GM20000 (cell line): ENCODE measurements at places on chromosomes 4 and X.

- DNase-seq: no peak
These were observed 113.4 kb downstream of the PJA1 start for GRCh38 chrX:69051901-69052300.

- peak; percentile 7 for DNase-seq
These were observed 56.5 kb downstream of the ARAP2 start for GRCh38 chr4:36187723-36188333.

DNA sequence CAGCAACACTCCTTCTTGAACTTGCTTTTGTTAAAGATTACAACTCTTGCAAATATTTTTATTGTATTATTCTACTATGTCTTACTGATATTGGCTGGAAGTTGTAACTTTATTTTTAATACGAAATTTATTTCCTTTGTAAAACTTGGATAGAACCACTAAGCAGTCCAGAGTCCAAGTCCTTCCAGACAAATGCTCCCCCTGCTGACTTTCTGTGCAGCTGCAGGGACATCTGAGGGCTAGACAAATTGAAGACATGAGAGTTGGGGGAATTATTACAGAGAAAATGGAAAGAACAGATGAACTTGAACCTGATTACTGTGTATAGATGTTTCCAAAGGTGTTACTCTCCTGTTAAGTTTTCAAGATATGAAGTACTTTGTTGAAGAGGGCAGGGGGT, 238.8 kb downstream of the GRIA3 start:
- no peak for DNase-seq

DNA sequence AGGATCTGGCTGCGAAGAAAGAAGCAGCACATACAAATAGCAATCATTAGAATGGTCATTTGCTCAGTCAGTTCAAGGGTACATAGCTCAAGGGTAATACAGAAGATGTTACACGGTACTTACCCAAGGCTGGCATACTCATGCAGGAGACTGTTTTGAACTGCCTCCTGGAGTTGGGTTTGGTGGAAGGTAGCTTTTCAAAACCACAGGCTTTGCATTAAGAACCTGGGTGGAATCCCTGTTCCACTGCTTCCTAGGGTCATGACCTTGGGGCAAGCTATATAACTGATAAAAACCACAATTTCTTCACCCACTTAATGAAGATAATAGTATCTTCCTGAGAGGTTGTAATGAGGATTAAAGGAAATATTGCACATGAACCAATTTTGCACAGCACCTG, 36.5 kb downstream of the TBC1D9 start:
- DNase-seq: no peak

DNA sequence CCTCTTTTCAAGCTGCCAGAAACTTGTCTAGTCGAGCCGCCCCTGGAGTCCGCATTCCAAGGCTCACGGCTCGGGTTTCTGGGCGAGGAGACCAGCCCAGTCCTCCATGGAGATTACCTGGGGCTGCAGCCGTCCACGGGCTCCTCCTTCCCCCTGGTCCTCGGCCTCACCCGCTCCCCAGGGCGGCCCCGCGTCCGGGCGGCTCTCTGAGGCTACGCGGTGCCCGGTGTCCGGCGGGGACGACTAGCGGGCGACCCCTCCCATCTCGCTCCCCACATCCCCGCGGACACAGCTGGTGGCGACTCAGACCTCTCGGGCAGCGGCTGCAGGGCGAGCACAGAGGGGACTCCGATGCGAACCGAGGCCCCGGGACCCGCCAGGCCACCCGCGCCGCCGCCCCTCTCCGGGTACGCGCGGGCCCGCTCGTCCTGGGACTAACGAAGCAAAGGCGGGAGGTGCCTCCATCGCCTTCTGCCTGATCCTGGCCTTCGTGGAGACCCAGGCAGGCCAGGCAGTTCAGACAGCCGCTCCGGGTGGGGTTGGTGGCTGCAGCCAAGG, 159.4 kb downstream of the TRAM1L1 start:
- DNase-seq: no peak

DNA sequence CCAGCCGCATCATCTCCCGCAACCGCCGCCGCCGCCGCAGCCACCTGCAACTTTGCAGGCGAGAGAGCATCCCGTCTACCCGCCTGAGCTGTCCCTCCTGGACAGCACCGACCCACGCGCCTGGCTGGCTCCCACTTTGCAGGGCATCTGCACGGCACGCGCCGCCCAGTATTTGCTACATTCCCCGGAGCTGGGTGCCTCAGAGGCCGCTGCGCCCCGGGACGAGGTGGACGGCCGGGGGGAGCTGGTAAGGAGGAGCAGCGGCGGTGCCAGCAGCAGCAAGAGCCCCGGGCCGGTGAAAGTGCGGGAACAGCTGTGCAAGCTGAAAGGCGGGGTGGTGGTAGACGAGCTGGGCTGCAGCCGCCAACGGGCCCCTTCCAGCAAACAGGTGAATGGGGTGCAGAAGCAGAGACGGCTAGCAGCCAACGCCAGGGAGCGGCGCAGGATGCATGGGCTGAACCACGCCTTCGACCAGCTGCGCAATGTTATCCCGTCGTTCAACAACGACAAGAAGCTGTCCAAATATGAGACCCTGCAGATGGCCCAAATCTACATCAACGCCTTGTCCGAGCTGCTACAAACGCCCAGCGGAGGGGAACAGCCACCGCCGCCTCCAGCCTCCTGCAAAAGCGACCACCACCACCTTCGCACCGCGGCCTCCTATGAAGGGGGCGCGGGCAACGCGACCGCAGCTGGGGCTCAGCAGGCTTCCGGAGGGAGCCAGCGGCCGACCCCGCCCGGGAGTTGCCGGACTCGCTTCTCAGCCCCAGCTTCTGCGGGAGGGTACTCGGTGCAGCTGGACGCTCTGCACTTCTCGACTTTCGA, 654 bp downstream of the ATOH1 start:
- peak; percentile 37 for DNase-seq

GRCh38 chr4:17316566-17316965, 195.3 kb downstream of the QDPR start:
- no peak for DNase-seq

GRCh38 chrX:120768681-120769080, 107.0 kb downstream of the CT47B1 start:
- no peak for DNase-seq

DNA sequence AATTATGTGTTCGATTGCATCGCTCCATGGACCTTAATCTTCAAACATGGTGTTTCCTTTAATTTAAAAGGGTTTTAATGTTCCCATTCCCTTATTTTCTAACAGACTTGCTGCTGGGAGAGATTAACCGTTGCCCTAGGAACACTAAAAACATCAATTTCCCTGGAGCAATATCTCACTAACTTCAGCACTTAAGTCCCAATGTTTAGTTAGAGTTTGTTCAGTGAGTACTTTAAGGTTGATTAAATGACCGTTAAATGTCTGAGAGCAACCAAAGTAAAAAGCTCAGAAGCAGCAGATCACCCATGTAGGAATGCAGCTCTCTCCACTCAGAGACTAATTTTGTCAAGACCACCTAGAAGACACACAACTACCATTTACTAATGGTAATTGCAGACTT, 111.2 kb upstream of the PDE5A start:
- DNase-seq: no peak

- no peak for DNase-seq
These were observed 112.5 kb upstream of the STK26 start for GRCh38 chrX:131910586-131910985.

DNA sequence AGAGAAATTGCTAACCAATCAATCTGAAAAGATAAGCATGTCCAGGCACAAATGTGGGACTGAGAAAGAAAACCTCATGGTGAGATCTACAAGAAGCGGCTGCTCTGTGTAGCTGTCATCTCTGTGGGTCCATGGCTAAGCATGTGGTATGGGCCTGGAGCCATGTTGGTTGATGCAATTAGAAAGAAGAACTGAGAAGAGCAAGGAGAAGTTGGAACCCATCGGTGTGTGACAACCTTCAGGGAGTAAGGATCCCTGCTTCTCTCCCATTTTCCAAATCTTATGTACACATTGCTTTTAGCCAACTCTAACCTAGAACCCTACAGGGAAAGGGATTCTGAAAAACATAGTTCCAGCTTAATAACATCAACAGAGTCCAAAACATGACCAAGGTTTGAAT, 890.2 kb downstream of the FSTL5 start:
- no peak for DNase-seq

DNA sequence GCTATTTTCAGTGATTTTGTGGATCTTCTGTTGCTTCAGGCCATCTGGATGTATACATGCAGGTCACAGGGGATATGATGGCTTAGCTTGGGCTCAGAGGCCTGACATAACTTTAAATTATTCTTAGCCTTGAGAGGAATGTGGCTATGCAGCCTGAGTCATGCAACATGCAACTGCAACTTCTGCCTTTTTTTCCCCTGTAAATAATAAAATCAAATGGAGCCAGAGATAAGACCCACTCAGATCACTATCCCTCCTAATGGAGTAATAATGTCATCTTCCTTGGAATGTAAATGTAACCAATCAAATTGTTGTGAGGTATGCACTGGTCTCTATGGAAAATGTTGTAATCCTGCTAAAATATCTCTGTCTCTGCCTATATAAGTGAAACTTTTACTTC, 54.9 kb downstream of the MAGEB17 start:
- no peak for DNase-seq

GRCh38 chrX:107566604-107567262, 61.6 kb upstream of the PRPS1 start:
- DNase-seq: no peak

DNA sequence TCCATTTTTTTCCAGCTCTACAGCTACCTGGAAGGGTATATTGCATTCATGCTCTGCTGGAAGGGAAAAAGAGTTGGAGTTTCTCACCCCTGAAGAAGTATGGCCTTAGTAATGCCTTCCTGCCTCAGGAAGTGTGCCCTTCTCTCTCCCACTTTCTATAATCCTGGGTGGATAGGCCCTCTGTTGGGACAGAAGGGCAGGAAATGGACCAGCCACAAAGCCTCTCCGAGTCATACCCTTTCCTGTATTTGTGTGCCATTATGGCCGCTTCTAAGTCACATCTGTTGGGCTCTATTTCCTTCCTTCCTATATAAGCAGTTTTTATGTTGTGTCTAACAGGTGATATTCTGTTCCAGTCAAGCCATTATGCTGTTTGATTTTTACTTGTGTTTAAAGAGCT, 74.8 kb upstream of the SMARCA5 start:
- DNase-seq: no peak

GRCh38 chrX:136250191-136251040, 784 bp downstream of the MAP7D3 start:
- DNase-seq: peak; percentile 49

- no peak for DNase-seq
These were observed 538 bp downstream of the SCML2 start for GRCh38 chrX:18353931-18354368.

DNA sequence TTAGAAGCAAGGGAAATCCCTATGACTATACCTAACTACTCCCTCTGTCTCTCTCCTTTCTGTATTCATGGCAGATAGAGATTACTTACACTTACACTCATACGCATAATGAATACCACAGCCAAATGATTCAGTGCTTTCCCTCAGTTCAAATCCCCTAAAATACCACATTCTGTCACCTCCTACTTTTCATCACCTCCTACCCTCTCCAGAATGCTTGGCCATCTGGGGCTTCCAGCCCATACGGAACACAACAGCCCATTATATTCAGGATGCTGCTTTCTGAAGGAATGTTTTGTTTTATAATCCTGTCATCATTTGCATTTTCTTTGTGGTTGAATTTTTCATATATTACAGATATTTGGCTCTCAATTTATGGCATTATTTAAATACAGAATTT, 361.6 kb downstream of the GRIA2 start:
- no peak for DNase-seq

- DNase-seq: no peak
These were observed 23.0 kb downstream of the PRSS12 start for GRCh38 chr4:118329849-118330248.

GRCh38 chrX:129544780-129545179, 4.7 kb downstream of the OCRL start:
- no peak for DNase-seq

- DNase-seq: no peak
These were observed 63.2 kb downstream of the TRMT44 start for GRCh38 chr4:8503801-8504200.

- DNase-seq: no peak
These were observed 406.6 kb downstream of the PCDH10 start for GRCh38 chr4:133555671-133556070.

DNA sequence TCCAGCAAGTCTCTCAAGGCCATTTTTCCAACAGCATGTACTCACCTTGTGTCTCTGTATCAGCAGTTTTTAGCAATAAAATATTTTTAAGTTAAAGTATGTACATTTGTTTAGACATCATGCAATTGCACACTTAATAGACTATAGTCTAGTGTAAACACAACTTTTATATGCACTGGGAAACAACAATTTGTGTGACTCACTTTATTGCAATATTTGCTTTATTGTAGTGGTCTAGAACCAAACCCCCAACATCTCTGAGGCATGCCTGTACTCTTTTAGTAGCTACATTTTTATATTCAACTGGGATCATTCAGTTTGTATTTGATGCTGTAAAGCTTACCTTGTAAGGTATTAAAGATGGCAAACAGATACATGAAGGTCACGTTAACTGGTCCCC, 14.7 kb upstream of the PHKA2 start:
- DNase-seq: no peak

DNA sequence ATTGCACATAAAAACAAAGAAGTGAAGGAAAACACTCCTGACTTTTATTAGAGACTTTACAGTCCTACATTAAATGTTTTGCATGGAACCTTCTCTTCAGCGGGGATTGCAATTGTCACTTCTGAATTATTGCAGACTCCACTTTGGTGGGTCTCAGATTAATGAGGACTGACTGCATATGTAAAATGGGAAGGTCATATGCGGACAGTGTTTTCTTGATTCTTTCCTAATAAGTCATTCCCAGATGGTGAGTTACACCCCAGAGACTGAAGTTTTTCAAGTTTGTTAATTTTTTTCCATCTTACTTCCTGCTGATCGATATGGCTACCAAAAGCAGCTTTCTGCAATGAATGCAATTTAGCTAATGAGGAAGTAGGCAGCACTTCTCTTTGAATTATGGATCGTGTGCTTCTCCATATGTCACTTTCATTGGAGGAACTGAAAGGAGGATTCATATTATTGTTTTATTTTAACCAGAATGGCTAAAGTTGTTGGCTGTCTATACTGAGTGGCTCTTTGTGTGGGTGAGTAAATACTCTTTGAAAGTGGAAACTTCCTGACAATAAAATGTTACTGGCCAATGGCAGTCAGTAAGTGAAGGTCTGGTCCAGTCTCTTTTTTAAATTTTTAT, 119.3 kb upstream of the CLNK start:
- DNase-seq: no peak

DNA sequence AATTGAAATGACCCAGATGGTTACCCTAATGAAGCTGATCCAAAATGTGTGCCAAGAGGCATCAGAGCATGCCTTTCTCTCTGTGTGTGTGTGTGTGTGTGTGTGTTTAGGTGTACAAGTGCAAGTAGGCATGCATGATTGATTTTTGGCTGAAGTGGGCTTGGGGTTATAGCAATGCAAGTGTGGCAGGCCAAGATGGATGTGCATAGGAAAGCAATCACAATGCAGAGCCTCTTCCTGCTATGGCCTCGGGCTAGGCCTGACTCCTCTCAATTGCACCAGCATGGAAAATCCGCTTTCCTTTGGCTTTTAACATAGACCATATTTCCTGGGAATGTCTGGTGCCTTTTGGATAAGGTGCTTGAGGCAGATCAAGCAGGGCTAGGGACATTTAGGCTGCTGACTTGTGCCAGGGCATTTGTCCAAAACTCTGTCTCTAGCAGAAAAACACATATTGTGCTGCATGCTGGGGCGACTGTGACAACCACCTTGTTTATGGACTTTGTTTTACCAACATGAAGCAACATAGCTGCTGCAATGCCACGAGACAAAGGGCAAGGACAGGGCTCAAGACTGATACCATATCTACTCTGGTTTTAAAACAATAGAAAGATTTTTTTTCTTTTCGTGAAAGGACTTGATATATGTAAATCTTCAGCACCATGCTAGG, 395.7 kb downstream of the RAPGEF2 start:
- DNase-seq: no peak

GRCh38 chr4:102533904-102534303, 32.7 kb downstream of the NFKB1 start:
- DNase-seq: no peak
